HAP-1 (cell line): ENCODE measurements at places on chromosomes 3 and 15.

DNA sequence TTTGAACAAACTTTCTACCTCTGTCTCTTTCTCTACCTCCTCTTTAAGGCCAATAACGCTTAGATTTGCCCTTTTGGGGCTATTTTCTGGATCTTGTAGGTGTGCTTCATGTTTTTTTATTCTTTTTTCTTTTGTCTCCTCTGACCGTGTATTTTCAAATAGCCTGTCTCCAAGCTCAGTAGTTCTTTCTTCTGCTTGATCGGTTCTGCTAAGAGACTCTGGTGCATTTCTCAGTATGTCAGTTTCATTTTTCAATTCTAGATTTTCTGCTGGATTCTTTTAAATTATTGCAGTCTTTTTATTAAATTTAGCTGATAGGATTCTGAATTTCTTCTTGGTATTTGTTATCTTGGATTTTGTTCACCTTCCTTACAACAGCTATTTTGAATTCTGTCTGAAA, 148.7 kb downstream of the RSRC1 start:
- DNase-seq, result no peak

DNA sequence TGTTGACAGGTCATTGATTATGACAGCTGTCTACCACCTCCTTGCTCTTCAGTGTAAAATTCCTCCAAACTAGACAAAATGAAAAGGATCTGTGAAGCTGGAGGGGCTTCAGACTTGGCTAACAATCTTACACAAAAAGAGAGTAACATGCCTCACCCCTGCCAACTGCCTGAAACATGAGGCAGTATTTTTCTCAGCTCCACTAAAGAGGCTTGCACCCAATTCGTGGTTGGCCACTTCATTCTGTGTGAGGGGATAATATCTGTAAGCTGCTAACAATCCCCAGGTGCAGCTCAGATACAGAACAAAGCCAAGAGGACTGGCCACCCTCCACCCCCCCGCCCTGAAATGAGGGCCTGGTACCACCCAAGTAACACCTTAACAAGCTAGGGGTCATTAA, 2.8 kb downstream of the MB21D2 start:
- peak; percentile 17 for DNase-seq

DNA sequence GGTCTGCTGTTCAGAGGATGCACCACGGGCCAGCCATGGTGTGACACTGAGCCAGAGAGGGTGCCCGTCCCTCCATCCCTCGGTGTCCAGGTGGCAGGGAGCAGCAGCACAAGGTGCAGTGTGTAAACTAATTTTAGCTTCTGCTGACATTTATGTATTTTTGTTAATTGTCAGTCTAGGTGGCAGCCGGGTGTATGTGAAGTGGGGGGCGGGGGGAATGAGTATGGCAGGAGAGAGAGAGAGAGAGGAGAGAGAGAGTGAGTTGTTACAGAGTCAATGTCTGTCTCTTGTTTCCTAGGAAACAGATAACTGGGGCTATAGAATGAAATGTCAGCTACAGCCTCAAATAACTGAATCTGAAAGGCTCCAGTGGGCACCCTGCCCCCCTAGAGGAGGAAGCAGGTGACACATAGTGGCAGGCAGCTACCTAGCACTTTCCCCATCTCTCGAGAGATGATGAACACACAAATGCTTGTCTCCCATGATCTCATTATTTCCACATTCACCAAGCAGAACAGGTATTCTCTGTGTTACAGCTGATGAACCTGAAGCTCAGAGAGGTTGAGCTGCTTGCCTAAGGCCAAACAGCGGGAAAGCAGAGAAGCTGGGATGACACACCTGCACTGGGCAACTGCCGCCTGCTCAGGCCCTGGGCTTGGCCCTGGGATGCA, 24.7 kb downstream of the RASGRF1 start:
- no peak for DNase-seq

- no peak for DNase-seq
Observed at GRCh38 chr3:125148016-125148812, 64.3 kb downstream of the SLC12A8 start.

DNA sequence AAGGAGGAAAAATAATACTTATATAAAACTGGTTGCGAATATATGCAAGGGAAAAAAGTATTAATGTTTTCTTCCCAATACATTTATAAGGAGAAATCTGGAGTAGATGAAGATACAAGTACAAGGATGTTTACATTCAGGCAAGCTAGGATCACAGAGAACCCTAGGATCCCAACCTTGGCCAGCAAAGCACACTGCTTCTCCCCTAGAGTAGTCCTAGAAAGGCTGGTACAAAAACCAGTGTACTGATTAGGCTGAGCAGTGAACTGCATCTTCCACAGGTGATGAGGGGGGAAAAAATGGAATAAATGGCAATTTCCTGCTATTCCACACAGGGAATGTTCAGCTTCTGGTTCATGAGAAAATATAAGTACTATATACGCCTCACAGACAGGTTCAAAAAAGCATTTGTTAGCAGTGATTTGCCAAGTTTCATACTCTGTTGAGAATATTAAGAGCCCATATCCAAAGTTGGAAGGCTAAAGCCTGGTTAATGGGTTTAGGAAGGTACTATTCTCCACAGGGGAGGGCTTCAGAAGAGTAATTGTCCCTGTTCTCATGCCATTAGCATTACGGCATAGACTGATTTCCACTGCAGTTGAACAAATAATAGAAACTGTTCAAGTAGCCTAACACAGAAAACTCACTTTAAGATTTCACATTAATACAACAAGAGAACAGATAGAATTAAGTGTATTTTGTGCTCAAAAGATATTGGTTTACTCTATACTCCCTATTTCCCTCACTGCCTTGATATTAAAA, 10.4 kb upstream of the NMB start:
- DNase-seq, result no peak

GRCh38 chr3:50207359-50208042, 2.4 kb downstream of the SLC38A3 start:
- DNase-seq, result no peak

DNA sequence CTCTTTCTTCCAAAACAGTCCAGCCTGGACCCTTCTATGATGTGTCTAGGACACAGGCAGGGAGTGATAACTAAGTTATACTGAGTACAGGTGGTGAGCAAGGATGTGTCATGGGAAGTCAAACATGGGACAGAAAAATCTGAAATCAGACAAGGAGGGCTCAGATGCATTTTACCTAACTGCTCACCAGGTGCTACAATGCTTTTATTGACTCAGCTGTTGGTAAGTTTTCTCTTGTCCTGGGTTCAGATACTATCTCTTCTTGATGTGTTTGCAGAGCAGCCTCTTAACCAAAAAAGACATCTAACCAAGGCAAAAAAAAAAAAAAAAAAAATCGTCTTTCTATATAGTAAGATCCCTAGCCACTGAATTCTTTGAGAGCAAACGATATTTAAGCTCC, 378.6 kb downstream of the VPS13C start:
- DNase-seq, result no peak

GRCh38 chr15:33244471-33244870, 50.0 kb upstream of the FMN1 start:
- DNase-seq, result no peak

DNA sequence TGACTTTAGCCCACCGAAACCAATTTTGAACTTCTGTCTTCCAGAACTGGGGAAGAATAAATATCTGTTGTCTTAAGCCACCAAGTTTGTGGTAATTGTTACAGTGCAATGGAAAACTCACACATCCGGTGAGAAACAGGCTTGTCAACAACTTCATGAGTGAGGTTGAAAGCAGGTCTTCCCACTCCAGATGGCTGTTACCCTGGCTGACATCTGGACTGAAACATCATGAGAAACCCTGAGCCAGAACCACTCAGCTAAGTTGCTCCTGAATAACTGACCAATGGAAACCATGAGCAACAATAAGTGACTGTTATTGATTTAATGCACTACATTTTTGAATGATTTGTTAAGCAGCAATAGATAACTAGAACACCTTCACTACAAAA, 10.3 kb downstream of the ACSBG1 start:
- no peak for DNase-seq

GRCh38 chr3:191303596-191303995, 25.6 kb upstream of the CCDC50 start:
- DNase-seq, result no peak

DNA sequence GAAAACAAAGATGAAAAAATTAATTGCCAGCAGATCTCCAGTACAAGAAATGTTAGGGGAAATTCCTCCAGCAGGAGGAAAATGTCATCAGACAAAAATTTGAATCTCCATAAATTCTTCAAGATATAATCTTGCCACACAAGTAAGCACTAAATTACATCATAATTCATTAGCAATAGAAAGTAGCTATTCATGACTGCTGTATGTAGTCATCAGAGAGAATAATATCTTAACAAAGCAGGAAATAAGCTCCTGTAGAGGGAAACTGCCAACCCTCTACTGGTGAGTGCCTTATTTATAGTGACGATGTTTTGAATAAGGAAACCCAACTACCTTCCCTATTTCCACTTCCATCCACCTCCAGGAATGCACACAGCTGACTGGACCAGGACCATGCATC, 15.8 kb upstream of the SLC27A2 start:
- peak; percentile 30 for DNase-seq

DNA sequence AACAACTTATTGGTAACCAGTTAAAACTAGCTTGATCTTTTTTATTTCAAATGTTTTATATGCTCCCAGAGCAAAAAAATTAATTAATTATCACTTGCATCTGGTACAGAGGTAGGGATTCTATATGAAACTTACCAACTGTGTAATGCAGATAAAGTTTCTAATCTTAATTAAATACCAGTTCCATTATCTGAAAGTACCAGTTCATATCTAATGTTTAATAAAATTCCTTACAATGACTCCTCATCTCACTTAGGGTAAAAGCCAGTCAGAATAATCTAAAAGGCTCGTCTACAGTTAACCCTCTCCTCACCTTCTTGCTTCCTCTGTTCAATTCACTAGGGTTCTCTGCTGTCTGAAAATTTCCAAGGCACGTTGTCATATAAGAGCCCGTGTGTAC, 384.8 kb downstream of the RBMS3 start:
- DNase-seq, result no peak

DNA sequence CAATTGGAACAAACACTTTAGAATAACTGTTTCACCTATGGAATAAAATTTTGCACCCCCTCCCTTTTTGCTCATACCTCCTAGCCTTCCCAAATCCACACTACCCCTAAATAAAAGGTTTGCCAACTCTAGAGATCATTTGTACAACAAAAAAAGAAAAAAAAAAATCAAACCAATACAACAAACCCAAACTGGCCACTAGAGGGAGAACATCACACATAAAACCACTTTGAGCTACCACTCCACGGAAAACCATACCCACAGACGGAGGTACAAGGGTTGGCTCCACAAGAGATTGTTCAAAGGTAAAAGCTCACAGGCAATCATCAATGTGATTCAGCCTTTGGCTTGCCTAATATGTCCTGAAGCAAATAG, 47.6 kb downstream of the SETMAR start:
- DNase-seq, result peak; percentile 46

DNA sequence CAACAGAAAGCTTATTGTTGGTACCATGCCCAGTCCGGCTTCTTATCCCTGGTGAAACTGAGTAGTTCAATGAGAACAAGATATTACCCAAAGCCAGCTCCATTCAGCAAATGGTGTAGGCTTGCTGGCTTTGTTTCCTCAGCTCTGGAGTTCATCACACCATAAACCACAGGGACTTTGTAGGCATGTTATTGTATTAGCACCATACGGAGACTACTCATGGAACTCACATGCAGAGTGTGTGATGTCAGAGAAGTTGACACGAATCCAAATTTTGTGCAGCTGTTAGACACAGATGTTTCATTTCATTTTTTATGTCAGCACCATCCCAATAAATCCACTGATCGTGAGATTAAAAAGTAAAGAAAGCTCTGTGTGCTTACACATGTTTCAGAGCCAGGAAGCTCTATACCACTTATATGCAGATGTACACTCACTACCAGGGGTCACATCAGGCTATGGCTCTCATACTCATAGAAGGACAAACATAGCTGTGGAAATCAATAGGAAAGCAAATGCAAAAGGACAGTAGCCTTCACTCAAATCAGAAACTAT, 63.4 kb upstream of the LEKR1 start:
- no peak for DNase-seq

DNA sequence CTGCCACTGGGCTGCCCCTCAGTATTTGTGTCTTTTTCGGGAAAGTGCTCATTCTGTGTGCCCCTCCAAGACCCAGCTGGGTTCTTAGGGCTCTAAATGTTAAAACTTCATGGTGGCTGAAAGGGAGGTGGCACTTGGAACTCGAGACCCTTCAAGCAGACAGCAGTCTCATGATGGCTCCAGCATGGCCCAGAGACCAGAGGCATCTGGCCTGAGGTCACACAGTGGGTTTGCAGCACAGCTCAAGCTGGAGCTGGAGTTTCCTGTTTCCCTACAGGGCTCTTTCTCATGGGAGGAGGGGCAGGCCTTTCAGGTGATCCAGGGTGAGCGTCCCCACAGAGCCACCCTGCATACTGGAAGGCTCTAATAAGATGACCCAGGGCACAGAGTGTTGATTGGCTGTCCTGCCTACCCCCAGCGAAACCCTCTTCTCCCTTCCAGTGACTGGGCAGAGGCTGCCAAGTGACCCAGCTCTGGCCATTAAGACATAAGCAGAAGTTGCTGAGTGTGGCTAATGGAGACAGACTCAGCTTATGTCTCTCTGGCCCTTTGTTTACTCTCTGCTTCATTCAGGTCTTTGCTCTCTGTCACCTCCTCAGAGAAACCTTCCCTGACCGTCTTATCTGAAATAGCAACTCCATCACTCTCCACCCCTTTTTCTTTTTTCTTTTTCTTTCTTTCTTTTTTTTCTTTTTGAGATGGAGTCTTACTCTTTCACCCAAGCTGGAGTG, 166.6 kb upstream of the SMAD3 start:
- DNase-seq, result no peak

- DNase-seq, result no peak
Observed at GRCh38 chr3:52452570-52453221, 1.1 kb downstream of the TNNC1 start.

GRCh38 chr15:23897531-23897930, 210.4 kb upstream of the NDN start:
- DNase-seq, result no peak

GRCh38 chr3:195540511-195540910, 2.6 kb downstream of the PPP1R2 start:
- no peak for DNase-seq

DNA sequence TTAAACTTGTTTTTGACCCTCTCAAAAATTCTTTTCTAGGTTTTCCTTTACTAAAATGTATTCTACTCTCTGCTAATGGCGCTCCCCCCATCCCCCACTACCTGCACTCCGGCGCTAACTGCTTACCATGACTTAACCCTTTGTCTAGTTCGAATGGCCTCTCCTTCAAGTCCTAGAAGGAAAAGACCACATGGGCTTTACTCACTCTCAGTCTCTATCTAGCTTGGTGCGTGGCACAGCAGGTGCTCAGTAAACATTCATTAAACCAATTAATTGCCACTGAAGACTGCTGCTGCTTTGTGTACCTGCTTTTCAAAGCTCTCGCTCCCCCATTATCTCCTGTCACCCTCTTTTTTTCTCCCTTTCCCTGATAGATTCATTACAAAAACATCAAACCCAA, 457.7 kb upstream of the THRB start:
- DNase-seq, result no peak

GRCh38 chr15:48267766-48268165, 61.7 kb downstream of the SLC12A1 start:
- peak; percentile 97 for DNase-seq

GRCh38 chr3:119356646-119357045, 62.5 kb downstream of the ARHGAP31 start:
- no peak for DNase-seq
